ENCODE measurements at places on chromosomes 16 and 17. TPM values are rescaled to one million over a fixed set of nuclear protein-coding genes. Genes with fewer than 3 reads are reported as not detected.

Gene SPECC1
- 35.6 TPM for total RNA-seq

Gene ARL5C
- not detected for total RNA-seq

Gene C17orf78
- not detected for total RNA-seq

Gene PPY
- total RNA-seq = not detected

Gene TBX21
- not detected for total RNA-seq
